ENCODE measurements at places on chromosomes 4 and X.

DNA sequence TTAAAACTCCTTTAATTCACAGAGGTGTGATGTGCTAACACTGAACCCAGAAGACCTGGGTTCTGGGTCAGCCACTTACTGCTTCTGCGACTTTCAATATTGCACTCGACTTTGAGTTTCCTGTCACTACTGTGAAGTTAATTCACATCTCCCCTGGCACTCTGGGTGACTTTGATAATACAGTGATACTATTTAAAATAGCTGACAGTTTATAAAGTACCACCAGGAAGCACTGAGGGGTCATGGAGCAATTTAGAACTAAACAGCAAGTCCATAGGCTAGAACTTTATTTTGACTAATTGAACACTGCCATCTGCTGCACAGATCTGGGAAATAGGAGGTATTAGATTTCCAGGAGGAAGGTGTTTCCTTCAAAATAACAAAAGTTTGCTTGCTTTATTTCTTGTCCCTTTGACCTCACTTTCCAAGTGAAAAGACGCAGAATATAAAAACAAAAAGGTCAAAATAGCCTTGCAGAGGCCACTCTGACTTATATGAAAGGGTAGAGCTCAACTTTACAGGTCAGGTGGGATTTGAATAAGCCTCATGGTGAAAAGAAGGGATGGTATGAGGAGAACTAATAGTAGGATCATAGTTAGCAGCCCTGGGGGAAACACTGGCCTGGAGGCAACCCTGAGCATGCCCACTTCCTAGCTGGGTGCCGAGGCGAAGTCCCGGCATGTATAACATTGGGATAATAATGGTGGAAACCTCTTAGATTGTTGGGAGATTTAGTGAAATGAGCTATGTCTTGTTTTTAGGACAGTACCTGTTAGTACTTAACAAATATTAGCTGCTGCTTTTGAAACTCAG lies 53.4 kb downstream of the ZNF518B start:
- DNase-seq, result no peak

DNA sequence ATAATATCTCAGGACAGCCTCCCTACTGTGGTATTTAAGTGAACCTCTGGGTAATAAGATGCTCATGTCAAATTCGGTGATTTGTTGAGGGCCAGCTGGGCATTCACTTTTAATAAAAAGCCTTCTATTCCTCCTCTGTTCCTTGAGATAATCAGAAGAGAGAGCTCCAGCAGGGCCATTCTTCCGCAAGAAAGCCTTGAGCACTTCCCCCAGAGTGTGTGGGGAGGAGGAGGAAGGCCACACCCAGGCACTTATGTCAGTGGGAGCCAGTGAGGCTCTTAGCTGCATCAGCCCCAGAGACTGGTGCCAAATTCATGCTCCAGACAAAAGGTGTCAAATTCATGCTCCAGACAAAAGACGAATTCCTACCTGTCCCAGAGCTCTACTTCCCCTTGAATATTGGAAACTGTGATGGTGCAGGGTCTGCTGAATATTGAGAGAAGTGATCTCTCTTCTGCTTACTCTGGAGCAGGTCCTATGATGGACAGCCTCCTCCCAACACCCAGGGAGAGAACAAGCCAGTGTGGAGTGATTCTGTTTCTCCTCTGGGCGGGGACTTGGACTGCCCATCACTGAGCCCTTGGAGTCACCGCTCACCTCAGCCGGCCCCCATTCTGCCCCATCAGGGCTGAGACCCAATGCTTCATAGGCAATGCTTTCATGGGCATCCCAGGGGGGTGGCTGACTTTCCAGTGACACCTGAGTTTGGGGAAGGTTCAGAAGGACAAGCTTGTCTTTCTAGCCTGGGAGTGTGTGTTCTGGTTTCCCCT lies 68.1 kb downstream of the FHDC1 start:
- DNase-seq, result no peak

- no peak for DNase-seq
Observed at GRCh38 chrX:120456973-120457372, 12.1 kb downstream of the LAMP2 start.

- no peak for DNase-seq
Observed at GRCh38 chr4:17166954-17167353, 268.5 kb upstream of the LDB2 start.

Data from T follicular helper cell (primary cell).